ENCODE measurements at places on chromosomes 1 and 21.

- peak; percentile 71 for DNase-seq
Measured at GRCh38 chr1:17075470-17076255, 21.8 kb upstream of the SDHB start.

DNA sequence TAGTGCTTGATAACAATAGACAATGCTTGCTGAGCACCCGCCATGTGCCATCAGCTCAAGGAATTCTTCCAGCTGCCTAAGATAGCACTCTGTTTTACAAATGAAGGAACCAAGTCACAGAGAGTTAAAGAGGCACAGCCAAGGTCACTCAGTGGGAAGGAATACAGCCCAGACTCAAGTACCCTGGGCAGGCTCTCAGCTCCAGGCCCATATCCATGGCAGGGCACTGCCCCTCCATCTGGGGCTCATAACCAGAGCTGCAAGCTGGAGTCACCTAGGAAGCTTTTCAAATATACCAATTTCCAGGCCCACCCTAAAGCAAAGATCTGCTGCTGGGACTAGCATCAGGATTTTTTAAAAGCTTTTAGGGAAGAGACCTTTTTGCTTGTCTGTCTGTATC lies 1.6 kb downstream of the CLEC20A start:
- no peak for DNase-seq

DNA sequence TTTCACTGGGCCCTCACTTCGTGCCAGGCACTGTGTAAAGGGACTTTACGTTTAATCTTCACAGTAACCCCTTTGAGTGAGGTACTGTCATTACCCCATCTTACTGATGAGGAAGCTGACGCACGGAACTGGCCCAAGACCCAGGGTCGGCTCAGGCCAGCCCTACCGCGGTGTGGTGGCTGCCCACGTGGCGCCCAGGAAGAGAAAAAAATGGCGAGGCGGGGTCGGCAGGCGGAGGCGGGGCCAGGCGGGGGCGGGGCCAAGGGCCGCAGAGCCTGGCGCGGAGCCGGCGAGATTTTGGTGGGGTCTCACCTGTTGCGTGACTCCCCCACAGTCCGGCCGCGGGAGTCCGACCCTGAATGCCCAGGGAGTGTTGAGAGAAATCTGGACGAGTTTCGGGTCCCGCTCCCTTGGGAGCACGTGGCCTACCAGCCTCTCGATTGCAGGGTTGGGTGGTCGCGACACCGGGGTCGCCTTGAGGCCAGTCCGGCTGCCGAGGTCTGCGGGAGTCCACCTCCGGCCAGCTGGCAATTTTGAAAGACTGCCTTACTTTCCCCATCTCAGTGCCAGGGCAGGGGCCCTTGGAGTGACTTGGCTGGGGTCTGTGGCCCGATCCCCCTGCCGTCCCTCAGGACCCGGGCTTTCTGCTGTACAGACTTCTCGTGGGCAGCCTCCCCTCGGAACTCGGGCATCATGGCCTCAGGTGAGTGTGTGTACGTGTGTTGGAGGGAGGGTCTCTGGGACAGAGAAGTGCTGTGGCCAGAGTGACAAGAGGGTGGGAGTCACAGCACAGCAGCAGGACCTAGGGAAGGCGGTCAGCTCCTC lies at the start of the genes AMPD2 and GNAT2:
AMPD2 (plus strand) TSS at position 262 of the 825 bp plus-strand sequence. CDS start 1,339 bp downstream, outside the sequence.
GNAT2 (minus strand) TSS at position 41 of the 825 bp plus-strand sequence. CDS start 6,746 bp downstream, outside the sequence.
- peak; percentile 80 for DNase-seq

DNA sequence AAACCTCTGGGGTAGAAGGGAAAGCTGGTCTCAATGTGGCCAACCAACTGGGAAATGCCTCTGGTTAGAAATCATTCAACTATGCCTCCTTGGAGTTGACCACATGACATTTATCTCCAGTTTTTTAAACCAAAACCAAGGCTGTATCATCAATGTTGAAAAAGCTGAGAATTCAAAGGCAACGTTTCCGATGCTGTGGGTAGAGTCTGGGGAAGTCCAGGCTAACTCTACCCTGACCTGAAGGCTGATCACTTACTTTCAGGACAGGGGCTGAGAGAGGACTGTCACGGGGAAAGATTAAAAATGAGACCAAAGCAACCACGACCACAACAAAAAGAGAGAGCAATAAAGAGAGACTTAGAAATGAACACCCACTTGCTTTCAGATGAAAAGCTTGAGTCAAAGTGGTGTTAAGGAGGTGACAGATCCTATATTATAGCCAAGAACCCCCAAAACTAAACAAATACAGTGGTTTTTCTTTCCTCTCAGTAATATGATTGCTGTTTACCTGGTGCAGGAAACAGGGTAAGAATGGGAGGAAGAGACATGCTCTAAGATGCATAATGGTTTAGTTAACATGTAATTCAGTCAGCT lies 90.8 kb upstream of the TNFSF4 start:
- DNase-seq = no peak

- DNase-seq = no peak
Measured at GRCh38 chr1:62790716-62791115, 6.8 kb downstream of the ATG4C start.

GRCh38 chr1:248786156-248786555 lies 30.6 kb upstream of the LYPD8 start:
- no peak for DNase-seq

- no peak for DNase-seq
Measured at GRCh38 chr1:161342821-161343220, 24.9 kb downstream of the CFAP126 start.

DNA sequence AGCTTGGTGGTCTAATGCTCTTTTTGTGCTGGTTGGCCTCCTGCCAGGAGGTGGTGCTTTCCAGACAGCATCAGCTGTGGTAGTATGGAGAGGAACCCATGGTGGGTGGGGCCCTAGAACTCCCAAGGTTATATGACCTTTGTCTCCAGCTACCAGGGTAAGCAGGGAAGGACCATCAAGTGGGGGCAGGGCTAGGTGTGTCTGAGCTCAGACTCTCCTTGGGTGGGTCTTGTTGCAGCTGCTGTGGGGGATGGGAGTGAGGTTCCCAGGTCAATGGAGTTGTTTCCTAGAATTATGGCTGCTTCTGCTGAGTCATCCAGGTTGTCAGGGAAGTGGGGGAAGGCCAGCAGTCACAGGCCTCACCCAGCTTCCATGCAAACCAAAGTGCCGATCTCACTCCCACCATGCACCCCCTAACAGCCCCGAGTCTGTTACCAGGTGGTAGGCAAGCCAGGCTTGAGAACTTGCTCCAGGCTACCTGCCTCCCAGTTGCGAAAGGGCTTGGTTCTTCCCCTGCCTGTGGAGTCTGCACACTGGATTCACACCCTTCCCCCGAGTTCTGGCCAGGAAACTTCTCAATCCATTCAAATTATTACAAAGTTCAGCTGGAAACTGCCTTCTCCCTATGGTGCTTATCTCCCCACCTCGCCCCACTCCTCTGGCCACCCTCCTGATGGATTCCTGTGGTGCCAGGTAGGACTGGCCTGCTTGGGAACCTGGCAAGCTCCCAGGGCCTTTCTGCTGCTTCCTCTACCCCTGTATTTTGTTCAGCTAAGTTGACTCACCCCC lies 37.8 kb downstream of the DRAM2 start:
- no peak for DNase-seq

DNA sequence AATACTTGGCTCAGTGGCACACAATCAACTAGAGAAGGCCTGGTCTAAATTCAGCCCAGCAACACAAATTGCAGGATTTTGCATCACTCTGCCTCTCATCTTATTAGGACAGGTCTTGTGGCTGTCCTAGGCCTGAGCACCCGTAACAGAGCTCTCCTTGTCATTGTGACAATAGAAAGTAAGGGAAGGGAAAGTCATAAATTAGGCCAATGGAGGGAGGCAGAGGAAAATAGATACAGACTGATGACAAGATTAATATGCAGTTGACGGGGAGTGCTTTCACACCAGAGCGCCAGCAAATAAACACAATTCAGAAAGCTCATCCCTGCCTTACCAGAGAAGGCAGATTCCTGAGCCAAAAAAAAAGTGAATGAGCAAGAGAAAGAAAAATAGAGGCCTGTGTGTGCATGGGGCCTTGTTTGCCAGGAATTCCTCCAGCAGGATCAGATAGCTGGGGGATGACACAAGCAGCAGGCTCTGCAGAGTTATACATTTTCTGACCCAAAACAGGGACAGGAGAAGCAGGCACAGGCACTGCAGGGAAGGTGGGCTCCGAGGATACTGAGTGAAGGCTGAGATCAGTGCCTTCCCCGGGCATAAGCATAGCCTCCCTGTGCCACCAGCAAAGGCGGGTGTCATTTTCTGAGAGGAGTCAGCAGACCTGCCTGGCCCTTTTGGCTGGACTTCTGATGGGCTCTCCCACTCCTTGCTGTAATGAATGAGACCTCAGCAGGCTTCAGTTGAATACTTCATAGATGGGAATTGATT lies 110.0 kb upstream of the SPAG17 start:
- DNase-seq = peak; percentile 41

DNA sequence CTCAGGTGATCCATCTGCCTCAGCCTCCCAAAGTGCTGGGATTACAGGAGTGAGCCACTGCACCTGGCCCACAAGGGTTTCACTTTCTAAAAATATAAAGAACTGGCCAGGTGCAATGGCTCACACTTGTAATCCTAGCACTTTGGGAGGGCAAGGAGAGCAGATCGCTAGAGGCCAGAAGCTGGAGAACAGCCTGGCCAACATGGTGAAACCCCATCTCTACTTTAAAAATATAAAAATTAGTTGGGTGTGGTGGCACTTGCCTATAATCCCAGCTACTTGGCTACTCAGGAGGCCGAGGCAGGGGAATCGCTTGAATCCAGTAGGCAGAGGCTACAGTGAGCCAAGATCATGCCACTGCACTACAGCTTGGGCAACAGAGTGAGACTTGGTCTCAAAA lies 25.7 kb downstream of the MRPL39 start:
- DNase-seq = no peak

- no peak for DNase-seq
Measured at GRCh38 chr1:160835751-160836150, 26.9 kb downstream of the CD244 start.

GRCh38 chr1:244394826-244395765 lies 56.6 kb downstream of the ADSS2 start:
- no peak for DNase-seq

- peak; percentile 85 for DNase-seq
Measured at GRCh38 chr1:40774266-40774998, 9.2 kb upstream of the KCNQ4 start.

GRCh38 chr1:157562515-157562914 lies 10.2 kb upstream of the FCRL5 start:
- DNase-seq = no peak

GRCh38 chr1:200738327-200738948 lies at the start of gene CAMSAP2:
CAMSAP2 (plus strand) TSS chr1:200738893; CDS start chr1:200739828, 935 bp downstream.
- DNase-seq = no peak

DNA sequence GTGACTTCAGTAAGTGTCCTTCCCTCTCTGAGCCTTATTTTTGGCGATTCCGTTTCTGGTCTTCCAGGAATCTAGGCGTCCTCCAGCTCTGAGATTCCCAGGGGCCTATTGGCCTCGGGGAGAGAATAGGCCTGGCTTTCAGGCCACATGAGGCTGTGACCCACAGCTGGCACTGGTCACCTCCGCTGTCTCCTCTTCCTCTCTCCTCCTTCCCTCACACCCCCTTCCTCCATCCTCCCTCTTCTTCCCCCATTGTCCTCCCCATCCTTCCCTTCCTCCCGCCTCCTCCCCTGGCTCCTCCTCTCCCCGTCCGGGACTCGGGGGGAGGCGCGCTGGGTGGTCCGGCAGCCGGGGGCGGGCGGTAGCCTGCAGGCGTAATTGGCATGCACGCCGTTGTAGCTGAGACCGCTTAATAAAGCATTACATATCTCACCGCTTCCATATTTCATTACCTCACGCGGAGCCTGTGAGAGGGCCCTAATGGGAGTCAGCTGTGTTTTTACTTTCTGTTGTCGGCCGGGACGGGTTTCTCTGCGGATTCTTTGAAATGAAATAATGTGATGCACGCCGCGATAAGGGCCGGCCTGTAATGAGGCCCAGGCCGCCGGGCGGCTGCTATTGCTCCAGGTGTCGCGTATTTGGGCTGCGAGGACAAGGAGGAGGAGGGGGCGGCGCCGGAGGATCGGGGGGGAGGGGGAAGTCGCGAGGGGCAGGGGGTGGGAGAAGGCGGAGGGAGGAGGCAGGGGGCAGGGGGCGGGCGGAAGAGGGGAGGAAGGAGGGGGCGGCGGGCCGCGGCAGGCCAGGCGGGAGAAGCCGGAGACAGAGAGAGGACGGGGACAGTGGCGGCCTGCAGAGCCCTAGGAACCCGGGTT lies 95.3 kb downstream of the FOXD2 start:
- DNase-seq = peak; percentile 88

GRCh38 chr1:11804666-11805421 lies 920 bp downstream of the MTHFR start:
- no peak for DNase-seq

DNA sequence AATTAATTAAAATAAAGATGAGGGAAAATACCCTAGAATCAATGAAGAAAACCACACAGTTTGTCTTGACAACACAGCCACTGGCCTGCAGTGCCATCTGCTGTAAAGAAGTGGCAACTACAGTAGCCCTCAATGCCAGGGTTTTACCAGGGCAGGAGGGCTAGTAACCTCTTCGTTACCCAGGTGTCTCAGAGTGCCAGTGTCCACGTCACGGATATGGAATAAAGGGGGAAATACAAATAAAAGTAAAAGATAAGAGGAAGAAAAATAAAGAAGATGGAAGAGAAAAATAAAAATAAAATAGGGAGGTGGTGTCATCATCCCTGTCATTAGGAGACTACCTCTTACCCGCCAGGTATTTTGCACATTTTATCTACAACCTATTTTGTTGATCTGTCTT lies 14.2 kb upstream of the SLC44A3 start:
- DNase-seq = peak; percentile 56

GRCh38 chr1:218845589-218845988 lies 328.1 kb upstream of the LYPLAL1 start:
- DNase-seq = no peak

- DNase-seq = no peak
Measured at GRCh38 chr21:19458295-19458694, 1054.7 kb upstream of the TMPRSS15 start.

DNA sequence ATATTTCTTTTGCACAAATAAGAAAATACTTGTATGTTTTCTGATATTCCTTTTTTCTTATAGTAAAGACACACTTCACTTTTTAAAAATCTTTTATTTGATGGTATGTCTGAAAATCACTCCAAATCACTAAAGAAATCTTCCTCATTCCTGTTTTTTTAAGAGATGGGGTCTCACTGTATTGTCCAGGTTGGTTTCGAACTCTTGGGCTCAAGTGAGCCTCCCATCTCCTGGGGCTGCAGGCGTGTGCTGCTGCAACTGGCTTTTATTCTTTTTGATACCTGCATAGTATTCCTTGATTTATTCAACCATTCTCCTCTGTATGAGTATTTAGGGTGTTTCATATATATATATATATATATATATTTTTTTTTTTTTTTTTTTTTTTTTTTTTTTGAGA lies 88.1 kb downstream of the OSBPL9 start:
- no peak for DNase-seq

- DNase-seq = no peak
Measured at GRCh38 chr1:71245246-71245645, 164.4 kb upstream of the ZRANB2 start.

GRCh38 chr21:28790335-28790734 lies 202.3 kb downstream of the LTN1 start:
- DNase-seq = no peak

- DNase-seq = no peak
Measured at GRCh38 chr1:55707196-55707595, 492.0 kb upstream of the USP24 start.
